ENCODE measurements at places on chromosomes 7 and 10. TPM values are rescaled to one million over a fixed set of nuclear protein-coding genes. Genes with fewer than 3 reads are reported as not detected.
A peak's percentile ranks its signal among the peaks of the same experiment; 100 is the strongest.

DNA sequence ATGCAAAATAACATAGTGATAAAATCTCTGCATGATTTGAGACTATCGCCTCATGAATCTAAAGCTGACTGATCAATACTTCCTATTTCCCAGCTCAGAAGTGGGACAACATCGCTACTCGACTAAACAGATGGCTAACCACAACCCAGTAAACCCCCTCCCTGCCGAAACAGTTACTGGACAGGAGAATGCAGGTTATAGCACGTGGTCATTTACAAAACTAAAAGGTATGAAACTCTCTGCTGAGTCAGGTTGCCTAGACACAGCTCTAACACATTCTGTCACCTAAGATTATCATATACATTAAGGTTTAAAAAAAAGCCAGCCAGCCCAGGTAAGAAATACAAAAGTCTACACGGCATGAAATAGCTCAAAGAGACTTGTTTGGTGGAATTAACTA lies 64.0 kb downstream of the CTBP2 start:
- no peak for DNase-seq

DNA sequence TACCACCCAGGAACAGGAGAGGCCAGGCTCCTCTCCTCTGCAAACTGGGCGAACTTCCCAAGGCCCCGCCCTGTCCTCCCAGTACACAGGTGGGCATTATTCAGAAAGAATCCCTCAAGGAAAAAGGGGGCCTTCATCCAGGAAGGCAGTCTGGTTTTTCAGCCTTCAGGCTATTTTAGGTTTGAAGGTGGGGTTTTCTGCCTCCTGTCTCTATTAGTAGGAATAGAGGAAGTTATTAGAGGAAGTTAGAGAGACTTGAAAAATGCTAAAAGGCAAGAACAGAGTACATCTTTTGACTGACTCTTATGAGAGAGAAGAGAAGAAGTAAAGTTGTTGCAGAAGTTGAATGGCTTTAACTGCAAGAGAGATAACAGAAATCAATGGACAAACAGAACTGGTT lies 250.9 kb upstream of the SORCS1 start:
- no peak for DNase-seq

DNA sequence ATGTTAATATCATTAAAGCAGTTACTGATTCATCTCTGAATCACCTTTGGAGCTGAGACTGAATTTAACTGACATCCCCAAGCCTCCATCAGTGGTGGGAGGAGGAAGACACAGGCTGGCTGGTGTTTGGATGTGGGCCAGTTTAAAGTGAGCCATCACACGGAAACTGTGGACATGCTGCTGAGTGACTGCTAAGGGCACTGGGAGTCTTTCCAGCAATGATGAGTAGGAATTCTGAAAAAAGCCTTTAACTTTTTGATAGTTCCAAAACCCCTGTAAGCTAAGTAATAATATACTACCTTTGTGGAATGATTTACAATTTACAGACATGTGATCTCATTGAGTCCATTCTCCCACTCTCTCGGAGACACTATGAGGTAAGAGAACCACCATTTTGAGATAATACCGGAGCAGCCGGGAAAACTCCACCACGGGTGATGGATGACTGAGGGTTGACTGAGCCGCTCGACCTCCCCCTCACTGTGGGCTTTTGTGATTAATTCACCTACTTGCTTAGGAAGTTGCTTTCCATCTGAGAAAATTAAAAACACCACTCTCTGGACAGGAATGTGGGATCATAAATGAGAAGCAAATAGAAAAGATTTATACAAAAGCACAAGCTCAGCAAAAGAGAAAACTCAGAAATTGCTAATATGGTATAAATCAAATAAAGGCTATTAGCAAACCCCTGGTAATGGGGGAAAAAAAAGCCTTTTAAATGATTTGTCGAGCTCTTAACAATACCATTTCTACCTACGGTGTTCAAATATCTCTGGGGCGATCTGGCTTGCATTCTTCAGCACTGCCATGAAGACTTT lies 194.8 kb downstream of the FANK1 start:
- no peak for DNase-seq

GRCh38 chr7:152336754-152337368 lies 98.9 kb downstream of the KMT2C start:
- DNase-seq, result peak; percentile 40

GRCh38 chr10:112728997-112729396 lies 221.1 kb upstream of the TCF7L2 start:
- DNase-seq, result no peak

- no peak for DNase-seq
Measured at GRCh38 chr7:18886832-18887231, 230.6 kb downstream of the TWIST1 start.

DNA sequence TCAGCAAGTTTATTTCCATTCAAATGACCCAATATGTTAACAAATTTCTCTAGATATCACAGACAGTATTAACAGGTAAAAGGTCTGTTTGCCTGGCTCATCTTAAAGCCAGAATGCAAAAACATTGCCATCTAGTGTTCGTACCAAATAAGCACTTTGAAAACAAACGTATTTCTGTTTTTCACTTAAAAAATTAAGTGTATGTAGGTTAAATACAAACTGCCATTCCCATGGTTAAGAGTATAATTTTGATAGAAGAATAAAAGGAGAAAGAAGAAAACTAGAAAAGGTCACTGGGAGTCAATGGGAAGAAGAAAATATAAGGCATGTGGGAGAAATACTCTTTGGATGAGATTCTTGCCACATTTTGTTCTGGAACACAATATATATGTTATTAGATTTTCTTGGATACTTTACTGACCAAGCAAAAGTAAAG lies 51.0 kb downstream of the ORC5 start:
- no peak for DNase-seq

Gene FGL2
- 7.0 TPM for total RNA-seq

Gene PRKAR2B
- total RNA-seq, result 0.71 TPM

Gene CPEB3
- 2.5 TPM for total RNA-seq
